ENCODE measurements at places on chromosomes 7 and 10.

DNA sequence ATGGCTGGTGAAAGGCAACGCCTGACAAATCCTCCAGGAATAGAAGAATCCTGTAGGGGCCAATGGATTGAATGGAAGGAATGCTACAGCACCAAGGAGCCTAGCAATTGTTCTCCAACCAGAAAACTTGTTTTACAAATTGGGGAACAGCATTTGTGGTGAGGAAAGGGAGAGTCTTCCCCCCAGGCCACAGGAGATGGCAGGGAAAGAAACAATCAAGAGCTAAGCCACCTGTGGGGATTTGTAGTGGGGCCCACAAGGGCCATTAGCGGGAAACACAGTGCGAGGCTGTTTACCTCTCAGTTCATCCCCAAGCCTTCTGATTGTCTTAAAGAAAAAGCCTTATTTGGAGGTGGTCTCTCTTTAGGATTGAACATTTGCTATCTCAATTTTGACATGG, 48.5 kb upstream of the KCNMA1 start:
- DNase-seq = no peak

- no peak for DNase-seq
Observed at GRCh38 chr7:131090886-131091692, 236.6 kb upstream of the MKLN1 start.

DNA sequence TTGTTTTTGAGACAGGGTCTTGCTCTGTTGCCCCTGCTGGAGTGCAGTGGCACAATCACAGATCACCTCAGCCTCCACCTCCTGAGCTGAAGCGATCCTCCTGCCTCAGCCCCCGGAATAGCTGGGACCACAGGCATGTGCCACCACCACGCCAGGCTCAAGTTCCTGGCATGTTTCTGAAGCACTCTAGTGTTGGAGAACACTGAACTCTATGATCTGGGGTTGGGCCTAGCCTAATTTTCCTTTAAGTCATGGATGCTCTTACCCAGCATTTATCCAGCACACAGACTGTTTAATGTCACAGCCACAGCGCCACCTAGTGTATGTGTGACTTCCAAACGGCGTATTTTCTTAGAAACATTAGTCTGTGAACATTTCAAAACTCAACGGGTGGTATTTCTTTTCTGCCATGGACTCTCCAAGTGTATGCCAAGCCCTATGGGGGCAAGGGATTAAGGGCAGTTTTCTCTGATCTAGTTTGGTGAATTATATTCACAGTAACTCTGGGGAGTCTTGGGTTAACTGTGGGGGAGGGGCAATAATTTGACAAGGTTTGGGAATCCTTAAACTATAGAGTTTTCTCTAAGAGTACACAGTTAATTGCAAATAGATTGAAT, 91.8 kb downstream of the CREM start:
- peak; percentile 79 for DNase-seq

DNA sequence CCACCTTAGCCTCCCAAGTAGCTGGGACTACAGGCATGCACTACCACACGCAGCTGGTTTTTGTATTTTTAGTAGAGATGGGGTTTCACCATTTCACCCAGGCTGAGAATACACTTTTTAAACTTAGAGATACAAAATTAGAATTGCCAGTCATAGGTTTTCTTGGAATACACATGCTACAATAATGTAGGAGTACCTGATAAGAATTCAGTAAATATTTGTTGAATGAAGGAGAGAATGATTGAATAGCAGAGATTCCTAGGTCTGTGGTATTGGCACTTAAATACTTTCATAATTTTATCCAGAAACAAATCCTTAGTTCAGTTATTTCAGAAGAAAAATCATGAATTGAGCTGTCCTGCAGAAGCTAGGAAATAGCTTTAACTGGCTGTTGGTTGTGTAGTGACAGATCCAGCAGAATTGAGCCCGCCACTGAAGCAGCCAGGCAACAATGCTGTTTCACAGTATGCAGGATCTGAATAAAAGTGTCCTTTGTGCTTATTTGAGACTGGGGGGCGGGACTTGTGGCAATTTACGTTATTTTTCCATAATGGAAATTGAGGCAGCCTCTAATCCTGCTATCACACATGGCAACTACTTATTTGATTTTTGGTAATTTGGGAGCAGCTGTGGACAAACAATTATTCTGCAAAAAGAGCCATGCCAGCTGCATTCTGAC, 31.5 kb downstream of the NRF1 start:
- DNase-seq = no peak

- DNase-seq = no peak
Observed at GRCh38 chr10:50504389-50504788, 119.4 kb downstream of the SGMS1 start.
